ENCODE measurements at places on chromosomes 12 and 14. TPM values are rescaled to one million over a fixed set of nuclear protein-coding genes. Genes with fewer than 3 reads are reported as not detected.

The ANO2 gene
- total RNA-seq = 18.7 TPM

The ARID2 gene
- 39.0 TPM for total RNA-seq

The CCDC196 gene
- total RNA-seq = not detected

The TCTN1 gene
- 31.4 TPM for total RNA-seq

The ALX1 gene
- total RNA-seq = 2.0 TPM

The CLEC2A gene
- not detected for total RNA-seq

The WIF1 gene
- 27.3 TPM for total RNA-seq

GRCh38 chr12:19518209-19518608 lies 78.9 kb downstream of the AEBP2 start:
- no peaks in the 10 kb centered on the region for H3K27me3 ChIP-seq
- H3K36me3 ChIP-seq = no peaks in the 10 kb centered on the region
- no peak overlapping the region for H3K4me3 ChIP-seq
- H3K27ac ChIP-seq = no peak overlapping the region

DNA sequence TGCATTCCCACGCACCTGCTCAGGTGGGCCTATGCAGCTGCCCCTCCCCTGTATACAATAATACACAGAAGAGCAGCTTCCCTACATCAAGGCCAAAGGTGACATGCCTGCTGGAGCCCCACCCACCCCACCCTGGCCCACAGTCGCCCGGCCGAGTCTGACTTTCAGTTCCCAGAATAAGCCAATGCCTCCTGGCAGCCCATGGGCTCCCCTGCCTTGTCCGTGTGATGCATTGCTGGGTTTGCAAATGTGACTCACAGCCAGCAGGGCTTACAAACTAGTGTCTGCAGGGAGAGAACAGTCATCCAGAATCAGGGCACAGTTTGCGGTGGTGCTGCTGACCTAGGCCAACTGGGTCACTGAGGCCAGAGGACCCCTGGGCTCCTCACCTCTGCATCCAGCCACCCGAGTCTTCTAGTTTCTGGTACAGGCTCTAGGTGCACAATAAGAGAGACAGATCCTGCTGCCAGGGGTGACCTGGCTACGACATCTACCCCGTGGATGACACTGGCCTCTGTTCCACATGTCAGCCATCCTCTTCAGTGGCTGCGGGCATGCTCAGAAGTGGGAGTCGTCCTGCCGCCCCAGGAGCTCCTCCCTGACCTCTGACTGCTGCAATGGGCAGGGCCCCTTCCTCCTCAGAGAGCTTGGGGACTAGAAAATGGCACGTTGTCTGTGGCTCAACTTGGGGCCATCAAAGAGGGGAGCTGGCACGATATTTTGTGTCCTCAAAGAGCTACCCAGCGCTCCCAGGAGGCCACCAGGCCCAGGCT lies 84.5 kb downstream of the CHGA start:
- peak overlapping the region; percentile 70 for H3K27ac ChIP-seq
- no peaks in the 10 kb centered on the region for H3K36me3 ChIP-seq
- H3K27me3 ChIP-seq = no peaks in the 10 kb centered on the region

- no peak overlapping the region for H3K4me3 ChIP-seq
- H3K4me1 ChIP-seq = no peaks in the 10 kb centered on the region
- no peaks in the 10 kb centered on the region for H3K36me3 ChIP-seq
- no peak overlapping the region for H3K27ac ChIP-seq
- no peak for DNase-seq
Observed at GRCh38 chr12:3631759-3632158, 121.2 kb downstream of the CRACR2A start.

- no peaks in the 10 kb centered on the region for H3K36me3 ChIP-seq
- H3K4me1 ChIP-seq = no peaks in the 10 kb centered on the region
- H3K27me3 ChIP-seq = no peaks in the 10 kb centered on the region
- no peak for DNase-seq
Observed at GRCh38 chr12:106889326-106889725, 66.4 kb upstream of the TMEM263 start.

GRCh38 chr12:122167356-122167925 lies 6.6 kb downstream of the IL31 start:
- H3K4me1 ChIP-seq = no peaks in the 10 kb centered on the region
- H3K27ac ChIP-seq = no peak overlapping the region
- DNase-seq = no peak
- H3K27me3 ChIP-seq = no peaks in the 10 kb centered on the region
- no peak overlapping the region for H3K4me3 ChIP-seq

DNA sequence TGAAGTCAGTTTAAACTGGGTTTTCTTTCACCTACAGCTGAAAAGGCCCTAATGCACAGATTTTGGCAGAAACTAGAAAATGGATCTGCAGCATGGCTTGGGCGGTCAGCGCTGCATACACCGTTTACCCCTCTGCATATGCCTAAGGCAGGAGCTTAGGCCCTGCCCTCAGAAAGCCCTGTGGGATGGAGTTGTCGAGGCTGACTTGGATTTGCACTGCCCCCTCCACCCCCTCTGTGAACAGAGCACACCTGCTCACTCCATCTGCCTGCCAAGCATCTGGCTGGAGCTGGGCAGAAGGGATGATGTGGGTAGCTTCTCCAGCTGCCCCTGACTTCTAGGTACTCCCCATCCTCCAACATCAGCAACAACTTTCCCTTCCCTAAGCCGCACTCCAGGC lies 41.9 kb downstream of the TTC7B start:
- no peaks in the 10 kb centered on the region for H3K4me1 ChIP-seq
- no peak overlapping the region for H3K4me3 ChIP-seq
- no peaks in the 10 kb centered on the region for H3K27me3 ChIP-seq
- peak; percentile 90 for DNase-seq
- H3K27ac ChIP-seq = no peak overlapping the region
- H3K36me3 ChIP-seq = no peaks in the 10 kb centered on the region

DNA sequence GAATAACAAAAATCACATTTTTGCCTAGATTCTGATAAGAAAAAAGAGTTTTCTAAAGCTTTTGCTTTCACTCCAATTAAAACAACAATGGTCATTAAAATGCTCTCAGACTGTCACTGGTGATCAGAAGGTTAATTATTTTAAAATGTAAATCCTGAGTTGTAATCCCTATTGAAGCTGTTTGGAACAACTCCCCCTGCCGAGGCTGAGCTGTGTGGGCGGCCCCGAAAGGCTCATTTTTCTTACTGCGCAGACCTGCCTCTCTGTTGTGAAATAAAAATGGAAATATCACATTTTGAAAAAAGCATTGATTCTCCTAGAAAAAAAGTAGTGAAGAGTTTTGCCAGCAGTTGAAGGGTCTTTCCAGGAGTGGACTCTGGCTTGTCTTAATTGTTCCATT lies 174.8 kb upstream of the CDKN3 start:
- no peak for DNase-seq
- H3K4me1 ChIP-seq = peaks cover 11% of the 10 kb centered on the region
- H3K4me3 ChIP-seq = no peak overlapping the region
- H3K27ac ChIP-seq = no peak overlapping the region

- peaks cover 80% of the 10 kb centered on the region for H3K4me1 ChIP-seq
- no peak for DNase-seq
- peak within 1 kb of the TSS; percentile 48 for H3K4me3 ChIP-seq
- H3K27ac ChIP-seq = peak within 1 kb of the TSS; percentile 87
Observed at GRCh38 chr14:24310646-24311604, at the start of gene LTB4R. TSS of gene LTB4R (plus strand) at chr14:24311502. CDS start at chr14:24315652, 4,150 bp downstream.

DNA sequence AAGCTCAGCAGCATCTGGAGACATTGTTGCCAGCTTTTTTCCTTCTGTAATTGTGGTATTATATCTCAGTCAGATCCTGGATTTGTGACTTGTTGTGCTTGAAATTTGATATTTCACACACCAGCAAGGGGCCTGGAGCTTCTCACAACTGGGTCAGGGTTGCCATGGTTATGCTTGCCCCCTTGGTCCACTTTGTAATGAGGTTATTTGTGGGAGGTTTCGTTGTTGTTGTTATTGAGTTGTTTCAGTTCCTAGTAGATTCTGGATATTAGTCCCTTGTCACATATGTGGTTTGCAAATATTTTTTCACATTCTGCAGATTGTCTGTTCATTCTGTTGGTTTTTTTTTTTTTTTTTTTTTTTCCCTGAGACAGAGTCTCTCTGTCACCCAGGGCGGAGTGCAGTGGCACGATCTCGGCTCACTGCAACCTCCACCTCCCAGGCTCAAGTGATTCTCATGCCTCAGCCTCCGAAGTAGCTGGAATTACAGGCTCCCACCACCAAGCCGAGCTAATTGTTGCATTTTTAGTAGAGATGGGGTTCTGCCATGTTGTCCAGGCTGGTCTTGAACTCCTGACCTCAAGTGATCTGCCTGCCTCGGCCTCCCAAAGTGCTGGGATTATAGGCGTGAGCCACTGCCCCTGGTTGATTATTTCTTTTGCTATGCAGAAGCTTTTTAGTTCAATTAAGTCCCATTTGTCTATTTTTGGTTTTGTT lies 80.6 kb upstream of the ETV6 start:
- H3K27ac ChIP-seq = no peak overlapping the region
- H3K27me3 ChIP-seq = no peaks in the 10 kb centered on the region
- no peaks in the 10 kb centered on the region for H3K4me1 ChIP-seq
- no peak overlapping the region for H3K4me3 ChIP-seq

DNA sequence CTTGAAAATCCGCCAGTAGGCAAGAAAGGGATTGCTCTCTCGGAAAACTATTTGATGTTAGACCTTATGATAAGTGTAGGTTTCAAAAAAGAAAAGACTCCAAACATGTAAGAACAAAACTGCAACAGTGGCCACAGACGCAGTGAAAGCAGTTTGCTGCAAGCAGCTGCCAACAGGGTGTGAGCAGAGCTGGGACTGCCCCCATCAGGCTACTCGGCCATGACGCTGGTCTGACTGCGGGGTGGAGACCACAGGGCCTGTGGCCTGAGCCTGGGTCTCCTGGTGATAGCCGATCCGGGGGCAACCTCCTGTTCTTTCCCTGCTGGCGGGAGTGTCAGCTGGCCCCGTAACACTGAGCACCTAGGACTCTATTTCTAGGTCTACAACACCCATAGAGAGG lies 63.2 kb downstream of the AMN start:
- H3K4me3 ChIP-seq = no peak overlapping the region
- H3K27me3 ChIP-seq = no peaks in the 10 kb centered on the region
- no peak for DNase-seq

Measured in vagina (tissue), 2 donors.